ENCODE measurements at places on chromosomes 7 and 10.

DNA sequence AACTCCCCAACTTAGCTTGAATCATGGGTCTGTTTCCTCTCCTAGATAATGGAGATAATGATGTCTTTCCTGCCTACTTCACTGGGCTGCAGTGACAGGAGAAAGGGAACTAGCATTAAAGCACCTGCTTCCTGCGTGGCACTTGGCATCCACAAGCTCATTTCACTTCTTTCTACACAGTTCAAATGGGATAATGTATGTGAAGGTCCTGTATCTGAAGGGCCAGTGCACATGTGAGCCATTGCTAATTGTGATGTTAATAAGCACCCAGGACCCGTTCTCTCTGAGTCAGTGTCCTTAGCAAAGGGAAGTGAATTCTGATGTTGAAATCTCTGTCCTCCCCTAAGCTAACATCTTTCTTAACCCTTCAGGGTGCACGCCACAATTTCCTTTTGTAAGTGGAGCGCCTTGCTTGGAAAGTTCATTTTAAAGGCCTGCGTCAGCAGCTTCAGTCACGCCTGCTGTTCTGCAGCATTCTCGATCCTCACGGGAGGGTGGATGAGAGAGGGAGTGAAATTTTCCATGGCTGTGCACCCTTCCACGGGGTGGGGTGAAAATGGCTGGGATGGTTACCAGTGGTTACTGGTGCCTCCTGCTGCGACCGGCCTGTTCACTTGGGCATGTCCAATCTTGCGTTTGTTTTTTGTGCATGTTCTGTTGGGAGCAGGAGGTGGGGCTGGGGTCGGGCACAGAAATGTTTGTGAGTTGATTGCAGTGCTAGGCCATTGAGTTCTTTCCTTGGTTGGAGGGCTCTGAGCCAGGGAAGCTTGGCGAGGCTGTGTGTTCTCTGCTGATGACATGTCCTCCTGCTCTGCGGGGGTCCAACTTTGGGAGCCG, 59.2 kb downstream of the HK1 start:
- DNase-seq = no peak

DNA sequence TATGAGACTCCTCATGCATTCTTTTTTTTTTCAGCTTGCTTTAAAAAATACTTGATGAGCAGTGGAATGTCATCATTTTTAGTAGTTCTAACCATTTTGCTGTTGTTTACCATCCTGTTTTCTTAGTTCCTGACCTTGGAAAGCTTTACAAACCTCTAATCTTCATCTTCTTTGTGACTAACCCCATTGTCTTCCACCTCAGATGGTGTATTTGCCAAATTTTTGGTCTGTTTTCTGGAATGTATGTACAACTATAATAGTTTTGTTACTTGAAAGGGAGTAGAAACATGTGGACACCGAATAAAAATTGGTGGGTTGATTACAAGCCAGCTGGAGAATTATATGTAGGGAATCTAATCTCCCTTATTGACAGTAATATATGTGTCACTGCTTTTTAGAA, 172.7 kb downstream of the SND1 start:
- DNase-seq = no peak

- DNase-seq = no peak
These were observed 104.2 kb upstream of the TMEM72 start for GRCh38 chr10:44806950-44807349.

- DNase-seq = no peak
These were observed 200.3 kb upstream of the LYZL2 start for GRCh38 chr10:30829901-30830300.

DNA sequence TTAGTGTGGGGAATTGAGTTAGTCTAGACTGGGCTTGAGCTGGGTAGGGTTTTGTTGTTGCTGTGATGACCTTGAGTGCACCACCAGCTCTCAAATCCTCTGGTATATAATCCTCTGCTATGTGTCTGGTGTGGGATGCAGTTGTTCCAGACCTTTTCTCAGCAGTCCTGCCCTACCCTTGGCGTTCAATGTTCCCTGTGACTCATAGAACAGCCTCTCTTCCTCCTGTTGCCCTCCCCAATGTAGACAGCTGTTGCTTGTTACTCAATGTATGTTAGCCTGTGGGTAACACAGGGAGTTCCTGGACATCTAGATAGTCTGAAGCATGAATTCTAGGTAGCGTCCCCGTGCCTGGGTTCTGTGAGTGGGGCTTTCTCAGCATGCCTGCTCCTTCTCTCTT, 19.8 kb downstream of the ACBD7 start:
- DNase-seq = no peak

GRCh38 chr7:28799619-28800018, 158.5 kb downstream of the TRIL start:
- DNase-seq = no peak

GRCh38 chr10:100448951-100449350, 13.9 kb upstream of the WNT8B start:
- no peak for DNase-seq

DNA sequence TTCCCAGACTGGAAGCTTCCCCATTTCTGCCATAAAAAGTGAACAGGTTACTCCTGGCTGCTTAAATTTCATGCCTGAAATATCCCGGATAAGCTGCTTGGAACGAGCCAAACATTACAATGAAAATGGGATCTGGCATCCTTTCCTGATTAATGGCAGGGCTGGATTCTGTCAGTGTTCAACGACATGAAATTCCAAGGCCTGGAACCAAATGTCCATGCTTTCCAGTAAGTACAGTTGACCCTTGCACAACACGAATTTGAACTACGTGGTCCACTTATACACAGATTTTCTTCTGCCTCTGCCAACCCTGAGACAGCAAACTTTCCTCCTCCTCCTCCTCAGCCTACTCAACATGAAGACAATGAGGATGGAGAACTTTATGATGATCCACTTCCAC, 65.4 kb downstream of the SGMS1 start:
- no peak for DNase-seq

DNA sequence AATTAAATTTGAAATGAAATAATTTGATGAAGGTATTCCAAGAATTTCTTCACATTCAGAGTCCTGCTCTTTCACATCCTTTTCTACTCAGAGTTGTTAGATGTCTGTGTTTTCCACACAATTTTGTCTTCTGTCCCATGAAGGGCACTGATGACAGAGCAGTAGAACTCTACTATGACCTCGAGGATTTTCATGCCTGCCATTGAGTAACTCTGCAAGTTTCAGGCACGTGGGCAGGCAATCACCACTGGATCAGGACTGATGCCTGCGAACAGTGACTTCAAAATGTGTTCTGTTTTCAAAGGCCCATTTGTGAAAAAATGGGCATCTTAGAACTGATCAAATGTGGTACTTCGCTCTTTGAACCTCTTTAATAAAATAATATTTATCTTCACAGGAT, 91.1 kb downstream of the CDK6 start:
- no peak for DNase-seq

GRCh38 chr7:151349507-151349853, 7.9 kb downstream of the NUB1 start:
- peak; percentile 13 for DNase-seq

DNA sequence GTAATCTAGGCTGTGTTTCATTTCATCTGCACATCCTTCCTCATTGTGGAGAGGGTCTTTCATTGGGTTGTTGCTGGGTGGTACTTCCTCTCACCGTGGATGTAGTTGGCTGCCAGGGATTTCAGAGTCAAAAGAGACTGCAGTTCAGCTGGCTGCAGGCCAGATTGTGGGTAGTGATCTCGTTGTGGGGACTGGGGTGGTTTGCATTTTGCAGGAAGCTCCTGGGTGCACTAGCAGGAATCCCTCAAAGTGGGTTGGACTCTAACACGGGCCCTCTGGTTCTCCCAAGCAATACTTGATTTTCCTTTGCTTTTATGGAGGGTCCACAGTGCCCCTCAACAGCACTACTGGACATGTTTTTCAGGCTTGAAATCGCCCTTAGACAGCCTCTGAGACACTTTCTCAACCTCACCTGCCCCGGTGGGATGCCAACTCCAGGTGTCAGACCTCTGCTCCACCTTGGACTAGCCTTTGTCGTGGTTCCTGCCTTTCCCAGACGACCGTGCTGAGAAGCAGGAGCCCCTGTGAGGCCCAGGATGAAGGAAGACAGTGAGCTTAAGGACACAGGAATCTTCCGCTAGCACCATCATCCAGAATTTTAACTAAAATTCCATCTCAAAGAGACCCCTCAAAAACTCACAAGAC, 23.9 kb upstream of the ZNF273 start:
- no peak for DNase-seq

GRCh38 chr10:123517901-123518300, 148.3 kb upstream of the GPR26 start:
- DNase-seq = no peak

- DNase-seq = no peak
These were observed 11.0 kb downstream of the CPA4 start for GRCh38 chr7:130303982-130304381.

DNA sequence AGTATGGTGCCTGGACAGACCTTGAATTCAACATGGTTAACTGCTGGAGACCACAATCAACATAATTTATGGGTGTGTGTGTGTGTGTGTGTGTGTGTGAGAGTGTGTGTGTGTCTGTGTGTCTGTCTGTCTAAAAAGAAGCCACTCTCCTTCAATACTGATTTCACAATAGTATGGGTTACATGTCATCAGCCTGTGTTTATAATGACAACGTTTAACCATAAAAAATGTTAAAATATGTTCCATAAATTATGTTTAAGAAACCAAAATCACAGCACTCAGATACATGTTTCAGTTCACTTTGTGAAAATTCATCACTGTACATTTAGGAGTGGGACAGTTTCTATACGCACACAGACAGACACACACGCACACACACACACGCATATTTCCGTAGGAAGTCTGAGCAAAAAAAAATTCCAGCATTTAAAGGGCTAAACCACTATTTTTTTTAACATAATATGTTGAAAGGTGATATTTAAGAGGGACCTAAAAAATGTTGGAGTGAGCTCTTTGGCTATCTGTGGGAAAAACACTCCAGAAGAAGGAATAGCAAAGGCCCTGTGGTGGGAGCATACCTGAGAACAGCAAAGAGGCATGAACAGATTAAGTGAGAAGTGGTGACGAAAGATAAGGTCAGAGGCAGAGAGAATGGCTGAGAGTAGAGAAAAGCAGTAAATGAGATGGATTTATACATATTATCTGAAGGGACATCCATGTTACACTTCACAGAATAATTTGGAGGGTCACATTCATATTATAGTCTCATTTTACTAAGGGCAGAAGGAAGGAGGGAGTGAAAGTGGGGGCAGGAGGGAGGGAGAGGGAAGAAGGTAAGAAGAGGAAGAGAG, 10.9 kb downstream of the PDZD8 start:
- peak; percentile 80 for DNase-seq

- no peak for DNase-seq
These were observed 45.9 kb upstream of the ITGB8 start for GRCh38 chr7:20284771-20285143.

- DNase-seq = no peak
These were observed 7.2 kb downstream of the GCC1 start for GRCh38 chr7:127578036-127578684.

- peak; percentile 57 for DNase-seq
These were observed 102.3 kb upstream of the ARHGAP21 start for GRCh38 chr10:24826009-24826408.

DNA sequence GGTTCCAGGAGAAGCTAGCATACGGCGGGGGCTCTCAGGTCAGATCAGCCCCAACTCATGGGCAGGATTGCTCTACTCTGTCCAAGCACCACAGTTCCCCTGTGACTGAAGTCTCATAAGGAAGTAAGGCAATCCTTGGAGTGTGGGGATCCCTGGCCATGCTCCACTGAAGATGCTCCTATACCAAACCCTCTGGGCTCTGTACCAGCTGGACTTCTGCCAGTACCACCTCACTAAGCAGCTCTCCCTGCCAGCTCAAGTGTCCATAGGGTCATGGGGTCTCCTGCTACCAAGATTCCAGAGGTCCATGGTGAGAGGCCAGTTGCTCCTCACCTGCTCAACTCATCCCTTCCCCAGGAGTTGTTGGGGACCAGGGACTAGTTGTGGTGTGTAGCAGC, 355.7 kb upstream of the STEAP1 start:
- no peak for DNase-seq

DNA sequence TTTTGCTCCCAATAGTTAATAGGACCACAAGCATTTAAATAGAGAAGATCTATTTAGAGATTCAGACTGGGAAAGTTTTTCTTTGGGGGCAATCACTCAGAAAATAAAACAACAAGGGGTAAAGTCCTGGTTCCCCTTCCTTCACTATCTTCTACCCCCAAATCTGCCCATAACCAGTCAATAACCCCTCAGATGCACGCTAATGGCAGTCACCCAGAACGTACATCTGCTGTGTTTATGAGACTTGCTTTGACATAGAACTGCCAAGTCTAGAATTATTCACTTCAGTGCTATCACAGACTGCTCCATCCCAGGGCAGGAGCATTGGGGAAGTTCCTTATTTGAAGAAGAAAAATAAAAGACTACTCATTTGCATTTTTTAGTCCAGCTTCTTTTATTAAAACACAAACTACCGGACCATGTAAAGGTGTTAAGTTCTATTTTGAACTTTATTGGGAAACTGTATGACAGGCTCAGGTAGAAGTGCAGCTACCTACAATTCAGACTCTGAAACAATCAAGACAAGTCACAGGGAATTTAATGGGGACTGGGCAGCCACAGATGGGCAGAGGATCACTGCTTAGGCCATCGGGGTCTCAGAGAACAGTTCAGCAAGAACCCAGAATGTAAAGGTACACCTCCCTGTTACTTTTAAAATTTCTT, 38.4 kb downstream of the ANK3 start:
- DNase-seq = no peak

GRCh38 chr7:105285118-105285874, 103.4 kb downstream of the SRPK2 start:
- DNase-seq = no peak

Data from SW480 (cell line).